ENCODE measurements at places on chromosomes 12 and 14.

DNA sequence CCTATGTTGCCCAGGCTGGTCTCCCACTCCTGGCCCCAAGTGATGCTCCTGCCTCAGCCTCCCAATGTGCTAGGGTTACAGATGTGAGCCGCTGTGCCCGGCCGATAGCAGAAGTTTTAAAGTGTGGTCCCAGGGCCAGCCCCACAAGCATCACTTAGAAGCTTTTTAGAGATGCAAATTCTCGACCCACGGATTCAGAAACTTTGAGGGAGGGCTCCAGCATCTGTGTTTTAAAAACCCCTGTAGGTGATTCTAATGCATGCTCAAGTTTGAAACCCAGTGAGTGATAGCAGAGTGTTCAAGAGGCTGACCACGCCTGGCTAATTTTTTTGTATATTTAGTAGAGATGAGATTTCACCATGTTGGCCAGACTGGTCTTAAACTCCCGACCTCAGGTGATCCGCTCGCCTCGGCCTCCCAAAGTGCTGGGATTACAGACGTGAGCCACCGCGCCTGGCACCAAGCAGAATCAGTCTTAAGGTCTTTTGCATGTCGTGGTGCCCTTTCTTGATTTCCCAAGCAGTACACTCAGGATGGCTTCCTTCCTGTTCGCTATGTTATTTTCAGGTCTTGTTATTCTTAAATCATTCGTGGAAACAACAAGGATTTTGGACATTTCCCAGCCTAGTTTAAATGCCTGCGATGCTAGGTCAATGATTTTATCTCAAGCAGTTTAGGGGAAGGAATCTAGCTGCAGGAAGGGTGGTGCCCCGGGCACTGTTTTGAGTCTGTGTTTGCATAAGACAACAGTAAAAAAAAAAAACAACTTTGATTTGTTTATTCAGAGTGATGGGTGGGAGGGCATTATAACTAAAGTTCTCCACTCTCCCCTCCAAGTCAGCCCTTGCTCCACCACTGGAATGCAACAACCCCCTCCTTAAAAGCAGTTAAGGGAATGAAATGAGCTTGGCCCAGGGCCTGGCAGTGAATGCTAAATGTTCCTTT lies 9.2 kb upstream of the RILPL2 start:
- no peak for DNase-seq

DNA sequence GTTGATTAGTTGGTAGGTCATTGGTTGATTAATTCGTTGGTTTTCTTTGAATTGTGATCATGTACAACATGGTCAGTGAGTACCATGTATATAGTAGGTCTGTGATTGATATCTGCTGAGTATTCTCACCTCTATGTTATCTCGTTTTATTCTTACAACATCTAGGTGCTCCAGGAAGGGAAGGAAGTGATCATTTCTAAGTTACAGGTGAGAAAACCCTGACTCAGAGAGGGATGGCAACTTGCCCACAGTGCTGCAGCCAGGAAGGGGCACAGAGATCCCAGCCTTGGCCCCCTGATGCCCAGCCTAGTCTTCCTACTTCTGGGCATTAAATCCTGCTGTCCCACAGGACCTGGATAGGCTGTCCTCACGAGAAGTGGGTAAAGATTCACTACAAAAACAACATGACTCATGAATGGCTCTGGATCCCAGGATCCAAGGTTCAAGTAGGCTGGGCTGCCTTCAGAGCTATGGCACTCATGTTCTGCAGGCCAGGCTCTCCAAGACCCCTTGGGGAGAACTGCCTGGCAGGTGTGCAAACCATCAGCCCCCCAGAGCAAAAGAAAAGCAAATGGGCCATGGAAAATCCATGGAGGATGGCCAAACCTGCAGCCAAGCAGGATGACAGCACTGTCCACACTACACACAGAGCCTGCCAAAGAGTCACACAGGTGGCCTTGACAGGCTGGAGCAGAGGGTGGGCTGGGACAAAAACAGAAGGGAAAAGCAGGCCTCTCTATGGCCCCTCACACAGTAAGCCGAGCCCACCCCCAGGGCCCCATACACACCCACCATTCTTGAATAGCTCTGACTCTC lies 146.2 kb downstream of the BCL11B start:
- DNase-seq = no peak

GRCh38 chr12:22377731-22378496 lies 43.4 kb upstream of the ST8SIA1 start:
- DNase-seq = peak; percentile 32

DNA sequence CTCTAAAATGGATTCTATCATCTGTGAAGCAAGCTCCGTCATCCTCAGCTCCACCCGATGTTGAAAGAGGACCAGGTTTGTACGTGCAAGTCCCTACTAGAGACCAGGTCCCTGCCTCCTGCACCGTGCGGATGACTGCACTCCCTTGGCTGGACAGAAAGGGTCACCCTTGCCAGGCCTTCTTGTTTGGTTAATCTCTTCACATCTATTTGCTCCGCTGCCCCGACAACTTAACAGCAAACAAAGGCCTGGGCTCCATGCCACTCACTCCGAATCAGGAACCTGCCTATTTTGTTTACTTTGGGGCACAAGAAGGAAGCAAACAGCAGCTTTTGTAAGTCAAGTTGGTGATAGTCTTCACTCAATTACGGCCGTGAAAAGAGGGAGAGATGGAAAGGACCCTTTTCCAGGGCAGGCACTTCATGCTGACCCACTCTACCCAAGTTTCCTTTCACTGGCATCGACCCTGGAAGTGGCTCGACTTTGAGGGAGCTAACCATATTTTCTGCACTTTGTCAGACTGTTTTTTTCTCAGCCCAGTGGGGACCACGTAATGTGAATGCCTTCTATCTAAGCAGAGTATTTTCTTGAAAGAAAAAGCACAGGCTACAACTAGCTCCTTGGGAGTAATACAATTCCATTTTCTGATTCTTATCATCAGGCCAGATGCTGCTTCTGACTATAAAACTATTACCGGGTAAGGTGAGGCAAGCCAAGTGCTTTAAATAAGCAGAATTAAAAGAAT lies 202.6 kb downstream of the FOXN3 start:
- DNase-seq = no peak

DNA sequence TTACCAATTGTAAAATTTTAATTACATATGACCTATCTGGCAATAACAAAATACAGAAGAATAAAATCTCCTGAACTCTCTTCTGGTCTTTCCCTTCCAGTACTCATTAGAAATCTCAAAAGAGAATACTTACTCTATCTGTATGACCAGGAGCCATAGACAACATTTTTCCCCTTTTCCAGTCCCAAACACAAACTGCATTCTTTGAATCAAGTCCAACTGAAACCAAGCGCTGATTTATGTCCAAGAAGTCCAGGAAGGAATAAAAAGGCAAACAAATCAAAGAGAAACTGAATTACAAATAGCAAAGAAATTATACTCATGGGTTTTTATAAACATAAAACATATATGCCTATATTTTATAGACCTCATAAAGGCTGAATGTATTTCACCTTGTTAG lies 46.7 kb downstream of the EML5 start:
- no peak for DNase-seq

DNA sequence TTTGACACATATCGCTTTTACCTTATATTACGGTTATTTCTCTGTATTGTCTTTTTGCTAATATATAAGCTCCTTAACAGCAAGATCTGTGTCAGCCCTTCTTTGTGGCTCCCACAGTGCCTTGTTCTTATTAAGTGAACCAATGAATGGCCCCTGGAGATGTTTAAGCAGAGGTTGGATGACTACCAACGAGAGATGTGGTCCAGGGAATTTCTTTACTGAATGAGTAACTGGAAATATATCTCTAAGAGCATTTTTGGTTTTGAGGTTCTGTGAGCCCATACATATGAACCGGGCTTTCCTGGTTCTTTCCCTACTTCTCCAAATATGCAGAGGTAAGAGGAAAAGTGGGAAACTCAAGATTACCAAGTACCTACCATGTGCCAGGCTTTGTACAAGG lies 23.5 kb downstream of the CALCOCO1 start:
- no peak for DNase-seq

- no peak for DNase-seq
Observed at GRCh38 chr14:24246765-24247212, 4.4 kb upstream of the TINF2 start.
